ENCODE measurements at places on chromosomes 3 and 15.

- no peak for DNase-seq
These were observed 177.9 kb upstream of the SOX2 start for GRCh38 chr3:181533811-181534210.

GRCh38 chr3:130904491-130904890 is 10.6 kb downstream of the ATP2C1 start:
- DNase-seq, result no peak

DNA sequence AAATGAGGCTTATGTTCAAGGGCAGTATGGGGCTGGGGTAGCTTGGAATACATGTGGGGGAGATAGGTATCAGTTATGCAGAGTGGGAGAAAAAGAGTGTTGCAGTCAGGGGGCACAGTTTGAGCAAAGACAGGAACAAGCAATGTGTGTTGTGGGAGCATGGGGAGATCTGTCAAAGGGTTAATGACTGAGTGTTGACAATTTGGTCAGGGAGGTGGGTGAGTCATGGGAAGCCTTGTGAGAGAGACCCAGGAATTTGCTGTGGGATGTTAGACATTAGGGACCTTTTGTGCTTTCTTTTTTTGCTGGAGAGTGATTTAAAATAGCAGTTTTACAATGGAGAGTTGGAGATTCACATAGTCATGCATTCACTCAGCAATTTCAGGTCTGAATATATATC is 221.6 kb upstream of the NR2E3 start:
- DNase-seq, result no peak

GRCh38 chr3:72533591-72534473 is 314.4 kb downstream of the SHQ1 start:
- DNase-seq, result peak; percentile 41

DNA sequence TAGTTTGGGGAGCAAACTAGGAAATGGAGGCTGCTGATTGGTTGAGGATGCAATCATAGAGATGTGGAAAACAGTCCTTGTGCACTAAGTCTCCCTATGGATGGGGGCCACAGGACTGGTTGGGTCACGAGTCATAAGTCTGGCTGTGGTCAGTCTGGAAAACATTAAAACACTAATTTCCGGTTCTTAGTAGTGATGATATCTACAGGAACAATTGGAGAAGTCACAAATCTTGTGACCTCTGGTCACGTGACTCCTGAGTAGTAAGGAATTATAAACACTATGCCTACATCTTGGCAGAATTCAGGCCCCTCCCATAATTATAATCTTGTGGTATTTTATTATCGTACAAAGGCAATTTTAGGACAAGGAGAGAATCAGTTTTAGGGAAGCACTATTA is 317.3 kb upstream of the ARPP21 start:
- no peak for DNase-seq

DNA sequence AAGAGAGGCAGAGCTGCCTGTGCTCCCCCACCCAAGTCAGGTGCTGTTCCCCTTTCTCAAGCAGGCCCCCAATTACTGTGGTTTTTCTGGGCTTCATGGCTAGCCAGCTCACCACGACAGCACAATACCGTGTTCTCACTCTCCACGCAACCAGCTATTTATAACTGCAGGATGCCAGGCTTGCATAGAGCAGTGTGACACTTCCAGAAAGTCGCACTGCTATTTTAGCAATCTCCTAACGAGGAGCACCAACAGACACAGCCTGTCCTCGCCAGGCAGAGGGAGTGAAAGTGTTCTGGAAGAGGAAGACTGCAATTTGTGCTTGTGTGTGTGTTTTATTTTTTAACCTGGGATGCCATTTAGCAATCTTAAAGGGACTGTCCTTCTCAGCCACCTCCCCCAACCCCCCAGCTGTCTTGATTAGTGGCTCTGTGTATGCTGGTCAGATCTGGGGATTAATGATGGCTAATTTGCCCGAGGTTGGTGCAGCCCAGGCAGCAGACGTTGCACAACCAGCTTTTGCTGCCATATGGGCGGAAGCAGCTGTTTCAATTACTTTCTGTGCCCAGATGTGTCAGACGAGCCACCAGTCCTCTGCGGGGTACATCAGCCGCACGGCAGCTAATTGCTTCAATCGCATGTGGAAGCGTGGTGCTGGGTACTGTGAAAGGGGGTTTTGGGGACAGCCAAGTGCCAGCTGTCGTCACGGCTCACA is 268.0 kb upstream of the ARRDC4 start:
- no peak for DNase-seq

- DNase-seq, result no peak
These were observed 33.6 kb downstream of the ZNF280D start for GRCh38 chr15:56699743-56700142.
